ENCODE measurements at places on chromosomes 6 and 20.
A peak's percentile ranks its signal among the peaks of the same experiment; 100 is the strongest.

GRCh38 chr6:116476002-116476678 is 15.0 kb downstream of the CALHM6 start:
- DNase-seq, result no peak

GRCh38 chr20:63054103-63054474 is 47.3 kb upstream of the BHLHE23 start:
- no peak for DNase-seq

- DNase-seq, result no peak
These were observed 604.1 kb upstream of the POU3F2 start for GRCh38 chr6:98230250-98230649.

DNA sequence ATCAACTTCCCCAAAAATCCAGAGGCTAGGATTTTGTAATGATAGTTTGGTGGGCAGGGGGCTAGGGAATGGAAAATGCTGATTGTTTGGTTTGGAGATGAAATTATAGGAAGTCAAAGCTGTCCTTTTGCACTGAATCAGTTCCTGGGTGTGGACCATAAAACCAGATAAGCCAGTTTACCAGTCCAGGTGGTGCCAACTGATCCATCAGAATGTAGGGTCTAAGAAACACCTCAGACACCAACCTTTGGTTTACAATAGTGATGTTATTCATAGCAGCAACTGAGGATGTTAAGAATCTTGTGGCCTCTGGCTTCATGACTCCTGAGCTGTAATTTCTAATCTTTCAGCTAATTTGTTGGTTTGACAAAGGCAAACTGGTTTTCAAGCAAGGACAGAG is 496.6 kb upstream of the EPHA7 start:
- DNase-seq, result no peak

DNA sequence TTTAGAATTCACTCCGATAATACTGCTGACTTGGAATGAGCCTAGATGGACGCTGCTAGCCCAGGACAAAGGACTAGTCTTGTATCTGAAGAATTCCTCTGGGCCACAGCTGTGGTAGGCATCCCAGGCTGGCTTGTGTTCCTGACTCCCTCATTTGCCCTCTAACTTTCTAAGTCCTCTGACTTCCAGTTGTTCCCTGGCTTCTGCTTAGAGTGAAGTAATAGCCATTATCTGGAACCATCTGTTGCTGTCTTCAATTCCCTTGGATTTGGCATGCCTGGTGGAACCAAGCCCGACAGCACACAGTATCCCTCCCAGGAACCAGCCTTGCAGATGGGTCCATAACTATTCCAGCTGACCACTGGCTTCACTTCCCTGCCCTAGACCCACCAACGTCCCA is 376.0 kb downstream of the SYNE1 start:
- DNase-seq, result no peak

DNA sequence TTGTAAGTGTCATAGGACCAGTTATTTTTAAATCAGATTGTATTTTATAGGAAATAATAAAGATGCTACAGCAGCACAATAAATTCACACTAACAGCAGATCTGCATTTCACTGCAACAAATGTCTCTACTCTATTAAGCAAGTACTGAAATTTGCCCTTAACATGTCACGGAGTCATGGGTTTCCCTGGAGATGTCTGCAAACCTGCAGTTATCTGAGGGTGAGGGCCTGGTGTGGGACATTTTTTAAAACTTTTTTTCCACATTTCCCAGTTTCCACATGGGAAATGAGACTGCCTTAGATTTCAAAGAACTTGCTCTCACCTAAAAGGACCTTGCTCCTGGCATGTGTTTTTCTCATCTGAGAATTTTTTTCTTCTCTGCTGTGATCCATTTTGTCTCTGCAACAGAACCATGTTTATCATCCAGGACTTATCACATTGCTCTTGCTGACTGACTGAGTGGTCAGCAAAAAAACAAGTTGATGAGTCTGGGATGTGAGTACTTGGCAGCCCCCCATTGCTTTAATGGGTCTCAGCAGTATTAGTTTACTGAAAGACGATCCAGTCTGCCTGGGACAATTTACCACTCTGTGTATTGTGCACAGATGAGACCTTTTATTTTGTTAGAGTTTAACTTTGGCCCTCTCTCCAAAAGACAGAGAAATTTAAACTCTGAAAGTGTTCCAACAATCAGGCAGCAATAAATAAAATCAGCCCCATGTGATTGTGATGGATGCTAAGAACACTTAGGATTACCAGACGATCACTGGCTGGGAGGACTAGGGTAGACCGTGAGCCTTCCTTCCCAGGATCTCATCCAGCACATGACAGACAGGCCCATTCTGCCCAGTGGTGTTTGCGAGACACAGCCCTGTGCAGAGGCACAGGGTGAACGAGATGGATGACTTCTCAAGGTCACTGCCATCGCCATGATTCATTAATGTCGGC is 268.8 kb downstream of the BTBD9 start:
- DNase-seq, result no peak

DNA sequence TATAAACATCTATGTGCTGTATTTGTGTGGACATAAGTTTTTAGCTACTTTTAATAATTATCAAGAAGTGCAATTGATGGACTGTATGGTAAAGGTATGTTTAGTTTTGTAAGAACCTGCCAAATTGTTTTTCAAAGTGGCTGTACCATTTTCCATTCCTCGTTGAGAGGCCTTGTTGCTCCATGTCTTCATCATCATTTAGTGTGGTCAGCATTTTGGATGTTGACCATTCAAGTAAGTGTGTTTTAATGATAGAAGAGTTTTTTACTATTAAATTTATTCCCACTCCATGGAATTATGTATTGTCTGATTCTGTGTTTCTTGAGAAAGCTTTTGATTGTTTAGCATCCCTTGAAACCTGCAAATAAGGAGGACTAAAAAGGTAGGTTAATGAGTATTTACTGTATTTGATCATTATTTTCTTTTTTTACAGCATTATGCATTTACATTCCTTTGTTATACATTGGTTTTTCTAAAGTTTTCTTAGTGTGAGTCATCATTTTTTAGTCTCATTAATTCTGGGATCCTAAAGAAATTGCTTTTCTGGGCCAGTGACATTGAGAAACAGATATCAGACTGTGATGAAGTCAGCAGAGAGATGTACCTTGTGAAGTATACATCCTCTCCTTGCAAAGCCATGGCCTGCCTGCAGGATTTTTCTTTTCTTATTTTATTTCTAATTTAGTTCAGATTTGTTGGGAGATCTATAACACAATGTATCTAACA is 312.8 kb upstream of the PTCHD4 start:
- DNase-seq, result peak; percentile 24

- no peak for DNase-seq
These were observed 206.1 kb upstream of the PRDM1 start for GRCh38 chr6:105880030-105880492.

DNA sequence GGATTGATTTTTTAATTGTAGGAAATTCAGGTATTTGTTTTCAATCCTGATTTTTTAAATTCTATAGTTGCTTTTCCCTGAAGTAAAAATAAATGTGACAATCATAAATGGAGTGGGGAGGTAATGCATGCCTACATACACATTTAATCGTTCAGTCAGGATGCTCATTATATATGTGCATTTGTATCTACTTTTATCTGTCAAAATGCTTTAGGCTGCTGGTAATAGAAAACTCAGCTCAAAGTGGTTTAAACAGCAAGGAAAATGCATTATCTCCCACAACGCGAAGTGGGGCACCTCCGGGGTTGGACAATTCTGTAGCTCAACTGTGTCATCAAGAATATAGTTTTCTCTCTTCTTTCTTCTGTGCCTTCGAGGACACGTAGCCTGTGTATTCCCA is 116.4 kb upstream of the SASH1 start:
- DNase-seq, result no peak

DNA sequence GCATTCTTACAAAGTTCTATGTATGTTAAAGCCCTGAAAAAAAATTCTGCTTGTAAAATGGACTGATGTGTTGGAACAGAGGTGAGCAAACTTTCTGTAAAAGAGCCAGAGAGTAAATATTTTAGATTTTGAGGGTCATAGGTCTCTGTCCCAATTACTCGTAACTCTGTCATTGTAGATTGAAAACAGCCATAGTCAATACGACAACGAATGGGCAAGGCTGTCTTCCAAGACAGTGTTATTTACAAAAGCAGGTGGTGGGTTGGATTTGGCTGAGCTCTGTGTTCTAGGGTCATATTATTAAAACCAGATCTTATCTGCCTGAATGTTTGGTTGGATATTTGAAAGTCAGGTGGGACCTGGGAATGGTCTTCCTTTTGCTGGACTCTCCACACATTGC is 135.2 kb downstream of the EYA2 start:
- DNase-seq, result no peak

DNA sequence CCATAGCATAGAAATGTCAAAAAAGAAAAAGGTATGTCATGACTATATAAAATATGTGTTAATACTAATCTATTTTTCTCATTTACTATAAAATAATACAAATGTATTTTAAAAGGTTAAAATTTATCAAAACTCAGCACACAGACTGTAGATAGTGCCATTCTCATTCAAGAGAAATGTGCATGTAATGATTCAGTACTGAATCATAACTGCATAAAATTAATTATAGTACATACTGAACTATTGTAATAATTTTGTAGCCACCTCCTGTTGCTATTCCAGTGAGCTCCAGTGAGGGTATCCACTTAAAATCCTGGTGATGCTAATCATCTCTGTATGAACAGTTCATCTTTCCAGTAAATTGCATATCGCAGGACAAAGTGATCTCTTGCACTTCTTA is 82.8 kb downstream of the HMGCLL1 start:
- DNase-seq, result no peak

DNA sequence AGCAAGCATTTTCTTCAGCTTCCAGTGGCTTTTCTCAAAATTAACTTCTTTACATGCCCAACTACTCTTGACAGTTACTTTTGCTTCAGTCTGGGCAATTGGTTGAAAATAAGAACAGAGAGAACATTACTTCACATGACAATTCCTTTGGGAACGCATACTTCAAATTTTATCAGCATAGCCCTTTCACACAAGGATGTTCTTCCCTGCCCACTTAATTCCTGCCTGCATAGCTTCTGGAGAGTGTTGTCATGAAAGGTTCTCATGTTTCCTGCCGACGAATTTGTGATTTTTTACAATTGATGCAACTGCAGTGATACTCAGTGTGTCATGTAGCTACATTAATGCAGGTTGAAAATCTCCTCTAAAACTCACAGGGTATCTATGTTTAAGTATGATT is 22.0 kb upstream of the SNRNP48 start:
- DNase-seq, result peak; percentile 91

- DNase-seq, result no peak
These were observed 207.4 kb upstream of the SGK1 start for GRCh38 chr6:134525190-134525868.

GRCh38 chr6:32149932-32150870 is 1.5 kb downstream of the PRRT1 start:
- DNase-seq, result no peak

DNA sequence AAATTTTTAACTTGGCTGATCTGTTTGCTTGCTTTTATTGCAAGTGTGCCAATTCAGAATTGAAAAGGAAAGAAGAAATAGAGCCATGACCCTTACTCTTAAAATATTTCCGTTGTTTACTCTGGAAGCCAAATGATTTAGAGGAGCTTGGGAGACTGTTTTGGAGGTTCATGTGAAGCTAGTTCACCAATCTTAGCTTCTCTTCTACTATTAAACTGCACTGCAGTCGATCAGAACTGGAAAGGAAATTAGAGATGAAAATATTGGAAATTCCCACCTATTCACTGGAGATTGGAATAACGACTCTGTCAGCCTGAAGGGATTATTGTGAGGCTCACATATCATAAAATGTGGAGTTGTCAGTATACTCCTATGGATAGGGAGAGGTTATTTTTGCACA is 81.8 kb downstream of the MLIP start:
- DNase-seq, result no peak

DNA sequence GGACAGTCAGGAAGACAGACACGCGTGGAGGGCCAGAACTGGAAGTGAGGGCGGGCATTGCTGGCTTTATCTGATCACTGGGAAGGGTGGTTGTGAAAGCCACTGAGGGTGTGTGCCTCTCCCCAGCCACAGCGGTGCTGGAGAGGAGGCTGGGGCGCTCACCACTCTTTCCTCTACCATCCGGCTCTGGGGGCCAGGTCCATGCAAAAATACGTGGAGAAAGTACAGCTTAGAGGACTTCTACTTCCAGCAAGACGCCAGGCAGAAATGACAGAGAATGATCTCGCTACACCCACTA is 148.8 kb upstream of the RPS6KA2 start:
- no peak for DNase-seq

GRCh38 chr6:144757730-144758129 is 472.6 kb downstream of the UTRN start:
- no peak for DNase-seq

DNA sequence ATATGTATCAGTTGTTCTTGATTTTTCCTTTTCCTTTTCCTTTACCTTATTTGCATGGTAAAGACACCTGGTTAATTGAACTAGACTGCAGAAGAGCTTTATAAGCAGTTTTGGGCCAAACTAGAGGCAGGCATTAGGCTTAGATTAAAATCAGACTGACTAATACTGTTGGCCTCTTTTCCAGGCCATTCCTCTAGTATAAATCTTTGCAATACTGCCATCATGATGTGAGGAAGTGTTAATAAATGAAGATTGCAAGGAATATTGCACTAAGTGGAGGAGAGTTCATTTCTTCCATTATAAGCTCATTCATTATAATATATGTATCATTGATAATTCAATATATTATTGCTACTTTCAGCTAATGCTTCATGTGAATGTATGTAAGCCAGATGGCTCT is 163.8 kb downstream of the MMUT start:
- DNase-seq, result no peak

DNA sequence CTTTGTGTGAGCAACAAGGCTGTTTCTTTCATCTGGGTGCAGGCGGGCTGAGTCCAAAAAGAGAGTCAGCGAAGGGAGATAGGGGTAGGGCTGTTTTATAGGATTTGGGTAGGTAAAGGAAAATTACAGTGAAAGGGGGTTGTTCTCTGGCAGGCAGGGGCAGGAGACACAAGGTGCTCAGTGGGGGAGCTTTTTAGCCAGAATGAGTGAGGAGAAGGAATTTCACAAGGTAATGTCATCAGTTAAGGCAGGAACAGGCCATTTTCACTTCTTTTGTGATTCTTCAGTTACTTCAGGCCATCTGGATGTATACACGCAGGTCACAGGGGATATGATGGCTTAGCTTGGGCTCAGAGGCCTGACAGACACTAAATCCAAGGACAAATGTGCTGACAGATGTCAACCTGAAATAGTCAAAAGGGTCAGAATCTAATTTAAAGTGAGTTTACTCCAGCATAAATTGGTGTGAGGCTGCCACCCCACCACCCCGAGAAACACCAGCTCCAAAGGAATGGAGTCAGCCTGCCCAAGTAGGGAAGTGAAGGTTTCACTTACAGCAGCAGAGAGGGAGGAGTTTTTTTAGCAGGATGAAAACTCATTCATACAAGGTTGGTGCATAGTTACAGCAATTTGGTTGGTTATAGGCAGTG is 560.0 kb upstream of the CDH4 start:
- no peak for DNase-seq

- peak; percentile 39 for DNase-seq
These were observed 567 bp upstream of the FNDC11 start for GRCh38 chr20:63553251-63553932.

- DNase-seq, result no peak
These were observed 6.8 kb downstream of the MDFI start for GRCh38 chr6:41645007-41645618.

GRCh38 chr6:5084781-5085647 is at the start of gene PPP1R3G:
Gene PPP1R3G, plus strand, starts transcription at chr6:5085341. Its CDS starts 145 bp downstream, at chr6:5085486.
- DNase-seq, result peak; percentile 36
